ENCODE measurements at places on chromosomes 11 and 22.

DNA sequence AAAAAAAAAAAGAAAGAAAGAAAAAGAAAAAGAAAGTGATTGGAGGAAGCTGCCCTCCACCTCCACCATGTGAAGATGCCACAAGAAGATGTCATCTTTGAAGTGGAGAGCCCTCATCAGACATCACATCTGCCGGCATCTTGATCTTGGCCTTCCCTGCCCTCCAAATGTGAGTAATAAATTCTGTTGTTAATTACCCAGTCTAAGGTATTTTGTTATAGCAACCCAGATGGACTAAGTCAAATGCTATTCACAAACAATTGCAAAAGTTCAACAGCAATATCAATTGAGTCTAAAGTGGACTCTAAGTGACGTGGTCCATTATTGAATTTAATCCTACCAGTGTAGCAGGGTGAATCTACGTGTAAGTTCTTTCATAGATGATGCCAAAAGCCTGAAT is 55.9 kb upstream of the NUP160 start:
- DNase-seq = no peak

- DNase-seq = no peak
Observed at GRCh38 chr22:26527574-26528465, 15.5 kb upstream of the TFIP11 start.

DNA sequence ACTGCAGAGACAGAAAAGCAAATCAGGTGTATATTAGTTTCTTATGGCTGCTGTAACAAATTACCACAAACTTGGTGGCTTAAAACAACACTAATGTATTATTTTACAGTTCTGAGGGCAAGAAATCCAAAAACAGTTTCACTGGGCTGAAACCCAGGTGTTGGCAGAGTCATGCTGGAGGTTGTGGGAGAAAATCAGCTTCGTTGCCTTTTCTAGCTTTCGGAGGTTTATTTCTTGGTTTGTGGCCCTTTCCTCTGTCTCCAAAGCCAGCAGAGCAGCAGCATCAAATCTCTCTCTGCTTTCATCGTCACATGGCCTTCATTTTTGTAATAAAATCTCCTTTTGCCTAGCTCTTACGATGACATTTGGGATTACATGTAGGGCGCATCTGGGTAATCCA is 33.0 kb upstream of the OR6M1 start:
- no peak for DNase-seq

- DNase-seq = no peak
Observed at GRCh38 chr22:45554040-45554406, 51.3 kb downstream of the FBLN1 start.

DNA sequence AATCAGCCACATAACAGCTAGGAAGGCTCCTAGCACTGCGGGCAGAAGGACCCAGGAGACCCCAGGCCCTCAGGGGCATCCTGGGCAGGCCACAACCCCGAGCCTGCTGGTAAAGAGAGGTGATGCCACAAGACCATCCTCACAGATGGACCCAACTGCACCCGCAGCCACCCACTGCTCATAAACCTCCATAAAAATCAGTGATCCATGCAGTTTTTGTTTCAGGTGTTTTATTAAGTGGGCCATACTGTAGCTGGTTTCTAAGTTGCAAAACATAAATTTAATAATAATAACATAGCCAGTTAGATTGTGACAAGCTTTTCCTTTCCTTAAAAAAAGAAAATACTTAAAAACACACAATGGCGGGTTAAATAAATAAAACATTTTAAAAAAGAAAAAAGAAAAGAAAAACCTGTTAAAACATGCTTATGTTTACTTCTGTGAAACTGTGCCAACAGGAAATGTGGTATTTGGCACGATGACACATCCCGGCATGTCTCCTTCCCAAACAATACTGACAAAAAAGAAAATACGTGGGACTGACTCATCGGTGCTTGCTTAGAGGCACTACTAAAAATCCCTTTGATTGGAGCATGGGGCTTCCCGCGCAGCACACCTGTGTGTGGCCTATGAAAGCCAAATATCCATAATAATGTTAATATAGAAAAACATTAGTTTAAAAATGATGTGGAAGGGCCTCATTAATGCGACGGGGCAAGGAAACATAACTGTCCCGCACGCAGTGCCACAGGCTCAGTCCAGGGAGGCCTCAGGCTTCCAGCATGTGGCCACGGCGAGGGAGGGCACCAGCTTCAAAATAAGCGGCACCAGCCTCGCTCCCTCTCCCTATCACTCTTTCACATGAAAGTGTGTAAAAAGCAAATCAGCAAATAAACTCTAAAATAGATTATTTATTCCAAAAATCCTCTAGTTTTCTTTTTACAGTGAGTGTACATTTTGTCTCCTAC is 47.5 kb upstream of the SCUBE2 start:
- peak; percentile 79 for DNase-seq

DNA sequence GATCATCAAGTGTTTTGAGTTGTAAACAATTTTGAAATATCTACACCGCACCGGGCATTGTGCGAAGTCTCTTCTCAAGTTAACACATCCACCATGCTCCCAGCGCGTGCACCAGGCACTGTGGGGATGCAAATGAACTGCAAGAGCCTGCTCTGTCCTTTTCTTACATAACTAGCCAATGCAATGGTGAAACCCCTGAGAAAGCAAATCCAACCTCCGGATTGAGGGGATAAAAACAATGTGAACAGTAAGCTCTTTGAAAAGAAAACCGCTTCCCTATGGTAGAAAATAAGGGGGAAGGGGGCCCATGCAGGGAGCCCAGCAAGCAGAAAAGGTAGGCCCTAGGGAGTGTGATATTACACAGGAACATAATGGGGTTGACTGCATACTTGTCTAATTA is 274.9 kb upstream of the MPPED2 start:
- DNase-seq = no peak

GRCh38 chr11:69848201-69848600 is 29.0 kb upstream of the FGF3 start:
- DNase-seq = no peak

- DNase-seq = peak; percentile 50
Observed at GRCh38 chr22:25453557-25453956, 110.9 kb upstream of the GRK3 start.

GRCh38 chr11:24375931-24376330 is 120.9 kb upstream of the LUZP2 start:
- DNase-seq = no peak

DNA sequence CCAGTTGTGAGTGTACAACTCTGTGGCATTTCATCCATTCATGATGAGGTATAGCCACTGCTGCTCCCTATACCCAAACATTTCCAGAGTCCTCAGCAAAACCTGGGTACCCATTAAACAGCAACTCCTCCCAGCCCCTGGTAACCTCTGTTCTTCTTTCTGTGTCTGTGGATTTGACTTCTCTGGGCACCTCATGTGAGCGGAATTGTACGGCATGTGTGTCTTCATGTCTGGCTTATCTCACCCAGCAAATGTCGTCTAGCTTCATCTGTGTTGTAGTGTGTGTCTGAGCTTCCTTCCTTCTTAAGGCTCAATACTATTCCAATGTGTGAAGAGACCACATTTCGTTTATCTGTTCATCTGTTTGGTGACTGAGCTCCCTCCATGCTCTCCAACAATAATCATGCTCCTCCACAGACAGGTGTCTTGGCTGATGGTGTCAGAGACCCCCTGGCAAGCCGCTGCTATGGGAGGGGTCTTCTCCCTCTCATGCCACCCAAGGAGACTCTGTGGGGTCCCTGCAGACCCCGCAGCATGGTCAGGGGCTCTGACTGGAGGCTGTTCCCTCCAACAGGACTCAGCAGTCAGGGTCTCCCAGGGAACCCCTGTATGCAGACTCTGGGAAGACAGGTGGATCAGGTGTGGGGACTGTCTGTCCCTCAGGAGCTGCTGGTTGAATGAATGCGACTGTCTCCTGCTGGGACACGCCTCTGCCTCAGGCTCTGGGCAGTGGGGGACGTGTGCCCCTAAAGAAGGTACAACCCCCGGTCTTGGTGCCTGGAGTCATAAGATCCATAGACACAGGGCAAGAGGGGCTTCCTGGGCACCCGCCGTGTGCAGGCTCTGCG is 52.7 kb downstream of the SMIM38 start:
- DNase-seq = no peak

DNA sequence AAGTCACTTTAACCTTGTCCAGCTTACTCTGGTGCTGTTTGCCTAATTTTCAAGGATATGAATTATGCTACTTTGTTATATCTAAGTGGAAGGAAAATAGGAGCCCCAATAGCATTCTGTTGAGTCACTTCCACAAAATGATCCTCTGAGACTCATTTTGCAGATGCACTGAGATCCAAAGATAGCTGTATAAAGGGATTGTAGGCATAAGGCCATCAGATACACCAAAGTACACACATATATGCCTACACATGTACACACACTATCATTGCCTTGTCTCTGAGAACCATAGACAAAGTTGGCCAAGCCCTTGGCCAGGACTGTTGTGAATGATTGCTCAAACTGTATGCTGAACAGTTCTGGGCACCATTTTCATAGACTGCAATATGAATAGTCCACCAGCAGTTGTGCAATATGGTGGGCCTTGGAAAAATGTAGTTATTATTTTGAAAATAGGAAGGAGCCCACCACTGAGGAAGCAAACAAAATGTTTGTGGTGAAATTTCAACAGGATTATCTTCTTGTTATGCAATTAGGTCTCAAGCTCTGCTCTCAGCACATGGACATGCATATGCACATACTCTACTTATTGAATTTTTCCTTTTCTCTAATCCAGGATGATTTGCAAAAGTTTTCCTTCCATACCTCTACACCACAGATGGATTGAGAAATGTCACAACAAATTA is 186.0 kb upstream of the CTSC start:
- DNase-seq = no peak

DNA sequence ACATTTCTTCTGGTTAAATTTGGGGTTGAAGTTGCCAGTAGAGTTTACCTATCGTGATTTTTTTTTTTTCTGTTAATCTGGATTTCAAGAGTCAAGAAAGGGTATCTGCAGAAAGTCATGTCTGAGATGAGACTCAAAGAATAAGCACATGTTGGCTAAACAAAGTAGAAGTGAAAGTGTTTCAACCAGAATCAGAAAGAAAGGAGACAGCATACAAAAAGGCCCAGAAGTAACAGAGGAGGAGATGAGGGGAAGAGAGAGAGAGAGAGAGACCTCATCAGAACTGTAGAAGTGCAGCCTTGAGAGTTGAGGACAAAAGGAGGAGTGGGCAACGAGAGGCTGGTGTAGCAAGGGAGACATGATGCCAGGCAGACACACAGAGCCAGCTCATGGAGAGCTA is 54.9 kb downstream of the SVIP start:
- DNase-seq = no peak

GRCh38 chr11:78943841-78944240 is 369.2 kb upstream of the NARS2 start:
- DNase-seq = no peak

DNA sequence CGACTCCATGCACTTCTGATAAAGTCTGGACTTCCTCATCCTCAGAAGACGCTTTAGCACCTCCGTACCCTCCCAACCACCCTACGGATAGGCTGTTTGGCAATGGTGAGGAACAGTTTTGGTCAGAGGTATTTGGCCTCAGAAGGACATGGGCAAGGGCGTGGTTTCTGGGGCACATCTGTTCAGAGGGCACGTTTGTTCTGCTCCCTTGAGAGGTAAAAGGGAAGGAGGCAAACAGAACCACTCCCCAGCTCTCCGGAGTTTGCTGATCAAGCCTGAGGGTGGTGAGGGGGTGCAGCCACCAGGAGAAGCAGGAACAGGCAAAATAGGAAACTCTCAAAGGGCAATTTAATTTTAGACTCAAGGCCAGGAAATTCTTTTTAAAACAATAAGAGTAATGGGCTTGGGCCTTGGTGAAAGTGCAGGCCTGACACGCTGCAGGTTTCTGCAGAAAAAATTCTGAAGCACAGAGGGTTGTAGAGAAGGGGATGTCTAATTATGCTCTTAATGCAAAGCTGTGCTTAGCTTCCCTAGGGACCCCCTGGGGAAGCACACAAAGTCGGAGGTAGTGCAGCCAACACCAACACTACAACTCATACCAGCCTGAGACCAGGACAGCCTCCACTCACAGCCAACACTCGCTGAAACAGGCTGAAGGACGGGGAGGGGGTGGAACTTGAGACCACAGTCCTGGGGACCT is 23.3 kb downstream of the ETS1 start:
- no peak for DNase-seq

DNA sequence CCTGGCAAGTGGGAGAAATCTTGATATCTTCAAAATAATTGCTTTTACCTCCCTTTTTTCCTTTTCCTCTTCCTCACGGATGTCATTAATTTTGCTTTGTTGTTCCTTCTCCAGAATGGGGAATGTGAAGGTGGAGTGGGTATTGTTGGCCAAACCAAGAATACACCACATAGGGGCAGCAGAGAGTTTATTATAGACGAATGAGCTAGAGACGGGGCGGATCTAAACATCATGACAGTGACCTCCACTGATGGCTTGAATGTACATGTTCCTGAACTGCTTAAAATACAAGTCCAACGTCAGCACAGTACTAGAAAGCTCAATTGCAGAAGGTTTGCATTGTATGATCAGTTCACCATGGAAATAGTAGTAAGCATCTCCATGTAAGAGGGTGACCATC is 122.3 kb upstream of the SNX19 start:
- DNase-seq = no peak

- DNase-seq = no peak
Observed at GRCh38 chr22:48944751-48945620, 882.7 kb downstream of the BRD1 start.

DNA sequence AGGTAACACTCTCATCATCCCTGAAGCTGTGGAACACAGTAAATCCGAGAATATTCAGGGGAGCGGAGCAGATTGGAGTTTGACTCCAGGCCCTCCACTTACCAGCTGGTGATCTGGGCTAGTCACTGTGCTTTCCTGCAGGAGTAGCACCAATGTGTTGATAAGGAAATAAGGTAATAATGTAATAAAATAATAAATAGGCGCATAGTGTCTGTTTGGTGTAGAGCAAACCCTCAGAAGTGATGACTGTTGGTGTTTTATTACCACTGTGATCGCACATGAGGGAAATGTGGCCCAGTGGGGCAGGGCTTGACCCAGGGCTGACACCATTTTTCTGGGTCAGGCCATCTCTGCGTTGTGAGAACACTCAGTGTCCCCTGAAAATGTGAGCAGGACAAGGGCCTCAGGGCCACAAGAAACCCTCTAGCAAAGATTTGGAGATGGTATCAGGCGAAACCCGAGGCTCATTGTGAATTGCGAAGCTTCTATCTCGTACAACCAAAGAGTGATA is 563.9 kb upstream of the B3GAT1 start:
- DNase-seq = no peak

- no peak for DNase-seq
Observed at GRCh38 chr22:50225200-50225969, 19.4 kb downstream of the TUBGCP6 start.

- peak; percentile 28 for DNase-seq
Observed at GRCh38 chr11:95788921-95789505, 569 bp downstream of the FAM76B start.

DNA sequence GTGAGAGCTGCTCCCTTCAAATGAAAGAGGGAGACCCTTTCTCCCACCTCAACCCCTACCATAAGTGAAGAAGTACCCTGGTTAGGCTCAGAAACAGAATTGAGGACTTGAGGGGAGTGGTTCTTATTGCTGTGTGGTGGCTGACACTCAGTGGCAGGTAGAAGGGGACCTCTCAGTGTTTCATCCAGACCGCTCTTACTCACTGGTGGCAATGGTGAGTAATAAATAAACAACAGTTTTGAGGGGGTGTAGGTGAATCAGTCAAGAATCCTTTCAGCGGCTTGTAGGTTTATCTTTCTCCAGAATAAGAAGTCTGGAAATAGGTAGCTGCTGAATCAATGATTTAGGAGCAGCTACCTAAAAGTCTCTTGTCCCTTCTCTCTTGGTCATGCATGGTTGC is 403.4 kb upstream of the B3GAT1 start:
- no peak for DNase-seq

Measured in activated naive CD4-positive, alpha-beta T cell treated with anti-CD3 and anti-CD28 coated beads for 36 hours (primary cell).